Daoy (cell line): ENCODE measurements at places on chromosomes 4 and X. TPM values are rescaled to one million over a fixed set of nuclear protein-coding genes. Genes with fewer than 3 reads are reported as not detected.

DNA sequence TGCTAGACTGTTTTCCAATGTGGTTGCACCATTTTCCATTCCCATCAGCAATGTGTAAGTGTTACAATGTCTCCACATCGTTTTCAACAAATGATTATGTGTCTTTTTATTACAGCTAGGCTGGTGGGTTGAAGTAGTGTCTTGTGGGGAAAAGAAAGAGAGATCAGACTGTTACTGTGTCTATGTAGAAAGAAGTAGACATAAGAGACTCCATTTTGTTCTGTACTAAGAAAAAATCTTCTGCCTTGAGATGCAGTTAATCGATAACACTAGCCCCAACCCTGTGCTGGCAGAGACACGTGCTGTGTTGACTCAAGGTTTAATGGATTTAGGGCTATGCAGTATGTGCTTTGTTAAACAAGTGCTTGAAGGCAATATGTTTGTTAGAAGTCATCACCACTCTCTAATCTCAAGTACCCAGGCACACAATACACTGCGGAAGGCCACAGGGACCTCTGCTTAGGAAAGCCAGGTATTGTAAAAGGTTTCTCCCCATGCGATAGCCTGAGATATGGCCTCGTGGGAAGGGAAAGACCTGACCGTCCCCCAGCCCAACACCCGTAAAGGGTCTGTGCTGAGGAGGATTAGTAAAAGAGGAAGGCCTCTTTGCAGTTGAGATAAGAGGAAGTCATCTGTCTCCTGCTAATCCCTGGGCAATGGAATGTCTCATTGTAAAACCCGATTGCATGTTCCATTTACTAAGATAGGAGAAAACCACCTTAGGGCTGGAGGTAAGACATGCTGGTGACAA is 23.0 kb upstream of the UGT2B15 start:
- DNase-seq: no peak

The RTL5 gene
- 0.18 and 0.86 TPM in 2 replicates for total RNA-seq

DNA sequence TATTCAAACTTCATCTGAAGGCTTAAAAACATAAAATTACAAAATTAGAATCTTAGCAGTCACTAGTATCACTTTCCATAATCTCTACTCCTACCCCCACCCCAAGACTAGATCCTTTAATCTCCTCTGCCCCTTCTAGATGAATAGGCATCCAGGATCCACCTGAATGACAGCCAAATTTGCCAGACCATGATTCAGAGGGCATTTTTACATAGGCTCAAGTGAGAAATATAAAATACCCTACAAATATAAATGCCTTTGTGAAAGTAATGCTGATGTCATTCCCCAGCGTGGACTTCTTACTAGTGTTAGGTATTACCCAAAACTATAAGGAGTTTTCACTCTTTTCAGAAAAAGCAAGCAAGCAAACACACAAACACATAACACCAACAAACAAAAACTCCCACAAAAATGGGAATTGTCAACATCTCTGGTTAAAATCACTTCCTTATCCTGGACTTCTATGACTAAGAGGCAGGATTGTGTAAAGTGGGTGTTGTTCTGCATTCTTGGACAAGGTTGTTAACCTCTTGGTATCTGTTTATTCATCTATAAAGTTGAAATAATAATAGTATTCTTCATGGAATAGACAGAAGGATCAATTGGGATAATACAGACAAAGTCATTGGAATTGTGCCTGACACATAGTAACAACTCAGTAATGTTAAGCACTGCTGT is 51.3 kb upstream of the TMPRSS11F start:
- peak; percentile 1 for DNase-seq

The CLDN34 gene
- total RNA-seq: not detected in 2 replicates

DNA sequence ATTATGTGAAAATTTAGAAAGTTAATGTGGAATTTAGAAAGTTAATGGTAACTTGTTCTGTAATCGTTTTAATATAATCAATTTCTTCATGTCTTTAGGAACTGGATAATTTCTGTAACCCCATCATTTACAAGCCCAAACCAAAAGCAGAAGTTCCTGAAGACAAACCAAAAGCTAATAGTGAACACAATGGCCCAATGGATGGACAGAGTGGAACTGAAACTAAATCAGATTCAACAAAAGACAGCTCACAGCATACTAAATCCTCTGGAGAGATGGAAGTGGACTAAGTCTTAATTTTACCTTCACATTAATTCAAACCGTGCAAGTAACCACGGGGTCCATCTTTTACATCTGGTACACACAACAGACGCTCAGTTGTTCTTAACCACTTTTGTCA is 48.1 kb upstream of the PLK4 start:
- no peak for DNase-seq
